Fibroblast of skin of left biceps (primary cell): ENCODE measurements at places on chromosomes 16 and 17.

DNA sequence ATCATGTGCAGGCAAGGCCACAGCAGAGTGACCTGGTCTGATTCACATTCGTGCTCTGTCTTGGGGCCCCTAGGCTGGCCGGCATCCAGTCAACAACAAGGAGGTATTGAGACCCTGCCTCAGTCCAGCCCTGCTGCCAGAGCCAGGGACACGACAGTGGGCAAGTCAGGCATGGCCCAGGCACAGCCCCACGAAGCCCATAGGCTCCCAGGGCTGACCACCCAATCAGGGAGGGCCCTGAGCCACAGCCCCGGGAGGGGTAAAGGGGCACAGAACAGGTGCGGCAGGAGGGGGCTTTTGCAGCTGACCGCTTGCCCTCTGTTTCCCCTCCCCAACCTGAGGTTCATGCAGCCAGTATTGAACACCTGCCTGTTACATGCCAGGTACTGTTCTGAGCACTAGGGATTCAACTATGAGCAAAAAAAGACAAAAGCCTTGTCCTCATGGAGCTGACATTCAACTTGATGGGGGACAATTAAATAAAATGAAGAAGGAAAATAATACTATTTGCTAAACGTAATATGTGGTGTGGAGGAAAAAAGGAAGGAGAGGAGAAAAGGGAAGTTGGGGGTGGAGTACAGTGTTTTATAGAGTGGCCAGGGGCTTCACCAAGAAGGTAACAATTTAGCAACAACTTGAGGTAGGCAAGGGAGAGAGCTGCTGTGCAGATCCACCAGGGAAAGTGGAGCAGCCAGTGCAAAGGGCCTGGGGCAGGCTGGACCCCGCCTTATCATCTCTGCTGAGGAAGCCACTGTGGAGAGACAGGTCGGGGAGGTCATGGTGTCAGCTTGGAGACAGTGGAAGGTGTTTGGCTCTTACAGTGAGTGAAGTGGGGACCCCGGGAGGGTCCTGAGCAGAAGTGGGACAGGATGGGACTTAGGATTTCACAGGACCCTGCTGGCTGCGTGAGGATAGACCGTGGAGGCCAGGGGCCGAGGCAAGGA, 6.1 kb downstream of the DRC3 start:
- DNase-seq = no peak

GRCh38 chr16:29835926-29836325, 15.7 kb downstream of the MVP start:
- no peak for DNase-seq

DNA sequence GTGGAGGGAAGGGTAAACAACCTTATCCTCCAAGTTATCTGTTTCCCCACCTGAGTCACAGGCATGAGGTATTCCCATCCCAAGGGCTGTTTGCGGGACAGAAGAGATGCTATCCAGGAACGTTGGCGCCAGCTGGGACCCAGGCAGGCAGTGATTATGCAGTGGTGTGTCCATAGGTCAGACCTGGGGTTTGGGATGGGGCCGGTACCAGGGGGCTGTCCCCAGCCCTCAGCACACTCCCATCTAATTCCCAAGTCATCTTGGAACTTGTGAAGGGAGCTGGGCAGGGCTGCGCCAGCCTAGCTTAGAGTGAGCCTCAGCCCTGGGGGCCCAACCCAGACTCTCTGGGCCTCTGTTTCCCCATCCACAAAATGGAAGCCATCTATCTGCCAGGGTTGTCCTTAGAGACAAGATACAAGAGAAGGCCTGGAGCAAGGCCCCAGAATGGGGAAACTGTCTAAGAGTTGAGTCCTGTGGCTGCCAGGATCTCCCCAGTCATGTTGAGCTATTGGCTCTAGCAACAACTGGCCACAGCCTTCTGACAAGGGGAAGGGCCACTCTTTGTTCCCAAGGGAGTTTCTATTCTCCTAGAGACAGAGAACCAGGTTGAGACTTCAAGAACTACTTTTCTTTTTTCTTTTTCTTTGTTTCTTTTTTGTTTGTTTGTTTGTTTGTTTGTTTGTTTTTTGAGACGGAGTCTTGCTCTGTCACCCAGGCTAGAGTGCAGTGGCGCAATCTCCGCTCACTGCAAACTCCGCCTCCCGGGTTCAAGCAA, 9.8 kb upstream of the JUP start:
- no peak for DNase-seq

DNA sequence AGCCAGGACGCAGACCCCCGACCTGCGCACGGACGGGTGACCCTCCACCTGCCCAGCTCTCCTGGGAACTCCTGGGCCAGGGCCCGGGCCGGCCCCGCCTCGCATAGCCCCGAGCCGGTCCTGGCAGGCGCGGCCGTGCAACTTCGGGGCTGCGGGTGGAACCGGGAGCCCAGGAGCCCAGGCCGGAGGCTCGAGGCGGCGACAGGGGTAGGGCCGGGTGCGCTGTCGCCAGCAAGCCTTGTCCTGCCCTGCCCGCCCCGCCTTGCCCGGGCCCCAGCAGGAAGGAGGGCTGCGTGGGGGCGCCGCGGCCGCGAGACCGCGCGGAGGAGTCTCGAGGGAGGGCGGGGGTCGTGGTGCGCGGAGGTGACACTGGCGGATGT, 408 bp downstream of the LMF1 start:
- no peak for DNase-seq

DNA sequence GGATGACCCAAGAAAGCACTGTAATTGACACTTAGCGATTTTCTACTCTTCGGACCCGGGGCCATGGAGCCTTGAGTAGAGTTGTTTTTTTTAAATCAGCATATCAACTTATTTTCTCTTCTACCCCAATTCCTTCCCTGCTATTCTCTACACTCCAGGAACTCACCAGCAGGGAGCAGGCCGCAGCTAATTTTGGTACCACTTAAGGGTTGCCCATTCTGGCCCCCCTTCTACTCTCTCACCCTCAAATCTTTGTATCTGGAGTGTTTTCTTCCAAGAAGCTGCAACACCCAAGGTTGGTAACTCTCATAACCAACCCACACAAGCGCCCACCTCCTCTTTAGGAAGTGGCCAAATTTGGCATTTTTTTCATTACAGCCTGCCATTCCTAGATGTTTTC, 5.5 kb upstream of the ERAL1 start:
- DNase-seq = no peak

- no peak for DNase-seq
Observed at GRCh38 chr16:50992350-50993032, 158.6 kb downstream of the SALL1 start.

- no peak for DNase-seq
Observed at GRCh38 chr17:48175692-48176470, 68.3 kb downstream of the SNX11 start.

DNA sequence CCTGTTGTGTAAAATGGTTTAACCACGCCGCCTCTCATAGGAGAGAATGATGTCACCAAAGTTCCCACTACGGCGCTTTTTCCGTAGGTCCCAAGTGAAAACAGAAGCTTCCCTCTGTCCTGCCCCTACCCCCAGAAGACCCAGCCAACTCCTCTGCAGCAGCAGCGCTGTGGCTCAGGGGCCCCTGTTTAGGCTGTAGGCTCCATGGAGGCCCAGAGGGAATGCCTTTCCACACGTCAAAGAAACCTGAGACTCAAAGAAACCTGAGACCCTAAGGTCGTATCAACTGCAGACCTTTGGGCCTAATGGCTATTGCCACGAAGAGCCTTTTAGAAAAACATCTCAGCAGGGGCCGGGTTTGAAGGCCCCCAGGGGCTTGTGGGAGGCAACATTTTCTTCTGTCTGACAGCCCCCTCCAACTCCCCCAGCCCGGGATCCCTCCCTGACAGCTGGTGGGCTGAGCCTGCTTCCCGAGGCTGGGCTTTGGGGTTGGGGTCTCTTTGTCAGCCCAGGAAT, 43.1 kb upstream of the MEAK7 start:
- DNase-seq = no peak

DNA sequence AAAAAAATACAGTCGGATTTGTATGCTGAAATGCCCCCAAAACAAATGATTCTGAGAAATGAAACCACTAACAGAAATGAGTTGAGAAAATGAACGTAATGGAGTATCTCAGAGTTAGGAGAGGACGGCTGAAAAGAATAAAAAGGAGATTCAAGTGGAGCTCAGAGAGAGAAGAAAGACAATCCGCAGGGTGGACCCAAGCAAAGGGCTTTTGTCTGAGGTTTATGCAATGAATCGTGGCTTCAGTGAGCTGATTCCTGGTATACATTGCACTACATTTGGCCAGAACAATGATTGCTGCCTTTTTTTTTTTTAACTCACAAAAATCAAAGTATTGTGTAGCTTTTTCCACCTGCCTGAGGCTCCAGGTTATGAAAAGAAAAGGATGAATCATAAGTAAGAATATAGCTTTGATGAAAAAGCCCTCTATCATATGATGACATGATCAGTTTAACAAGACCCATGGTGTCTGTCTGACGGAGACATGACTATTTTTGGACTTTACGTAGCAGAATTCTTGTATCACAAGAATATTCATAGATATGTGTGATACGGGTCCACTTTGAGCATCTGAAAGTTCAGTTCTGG, 4.4 kb upstream of the MED9 start:
- DNase-seq = no peak

- no peak for DNase-seq
Observed at GRCh38 chr16:88058817-88059216, 107.6 kb downstream of the BANP start.

GRCh38 chr16:52727441-52727840, 180.5 kb upstream of the TOX3 start:
- no peak for DNase-seq

- DNase-seq = no peak
Observed at GRCh38 chr17:28216052-28216451, 102.9 kb upstream of the TMEM97 start.

- no peak for DNase-seq
Observed at GRCh38 chr17:67959510-67959909, 36.8 kb downstream of the C17orf58 start.

- DNase-seq = peak; percentile 2
Observed at GRCh38 chr17:34703533-34703932, 124.2 kb downstream of the TMEM132E start.

DNA sequence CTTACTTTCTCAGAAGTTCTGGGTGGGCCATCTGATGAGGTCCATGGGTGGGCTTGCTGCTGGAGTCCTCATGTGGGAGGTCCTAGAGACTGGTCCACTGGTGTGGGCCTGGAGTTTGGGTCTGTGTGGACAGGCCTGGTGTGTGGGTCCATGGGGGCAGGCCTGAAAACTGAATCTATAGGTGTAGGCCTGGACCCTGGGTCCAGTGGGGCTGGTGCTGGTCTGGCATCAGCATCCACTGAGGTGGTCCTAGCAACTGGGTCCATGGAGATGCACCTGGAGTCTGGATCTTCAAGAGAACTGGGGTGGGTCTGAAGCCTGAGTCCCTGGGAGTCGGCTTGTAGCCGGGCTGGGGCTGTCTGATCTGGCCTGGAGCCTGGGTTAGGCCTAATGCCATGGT, 253.8 kb upstream of the CCL2 start:
- no peak for DNase-seq

- DNase-seq = no peak
Observed at GRCh38 chr16:47699106-47699505, 238.0 kb downstream of the PHKB start.

GRCh38 chr16:70298988-70299938, at the start of gene DDX19B:
Gene DDX19B, plus strand, starts transcription at chr16:70299186. Its CDS starts 112 bp downstream, at chr16:70299298.
- DNase-seq = no peak

DNA sequence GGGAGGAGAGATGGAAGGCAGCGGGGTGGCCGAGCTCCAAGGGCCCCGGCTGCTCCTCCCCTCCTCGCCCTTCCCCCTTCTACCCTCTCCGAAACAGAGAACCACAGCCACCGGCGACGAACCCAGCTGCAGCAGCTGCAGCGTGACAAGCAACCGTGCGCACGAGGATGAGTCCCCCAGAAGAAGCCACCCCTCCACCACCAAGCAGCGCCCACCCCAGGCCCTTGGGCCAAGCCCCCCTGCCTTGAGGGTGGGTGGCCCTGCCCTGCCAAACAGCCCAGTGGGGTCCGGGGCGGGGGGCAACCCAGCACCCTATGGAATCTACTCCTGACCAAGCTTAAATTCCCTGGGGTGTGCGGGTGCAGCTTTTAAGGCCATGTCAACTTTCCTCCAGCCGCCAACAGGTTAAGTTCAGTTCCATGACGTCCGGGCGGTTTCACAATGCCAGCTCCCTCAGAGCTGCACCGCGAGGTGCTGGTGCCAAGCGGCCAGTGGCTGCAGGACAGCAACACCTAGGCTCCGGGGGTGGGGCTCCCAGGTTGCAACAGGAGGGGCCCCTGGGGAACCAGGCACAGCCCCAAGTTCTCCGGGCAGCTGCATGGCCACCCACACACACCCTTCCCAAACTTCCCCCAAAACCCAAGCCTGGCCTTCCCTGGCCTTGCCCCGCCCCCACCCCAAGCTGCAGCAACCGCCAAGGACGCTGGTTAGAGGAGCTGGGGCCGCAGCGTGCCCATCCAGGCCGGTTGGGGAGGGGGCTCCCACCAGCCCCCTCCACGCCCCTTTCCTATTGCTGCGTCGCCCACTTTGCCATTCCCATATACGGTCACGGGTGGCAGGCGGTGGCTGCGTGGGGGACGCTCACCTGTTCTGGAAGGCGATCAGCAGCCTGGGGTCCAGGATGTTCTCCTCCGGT, 2.0 kb downstream of the CBX4 start:
- DNase-seq = no peak

DNA sequence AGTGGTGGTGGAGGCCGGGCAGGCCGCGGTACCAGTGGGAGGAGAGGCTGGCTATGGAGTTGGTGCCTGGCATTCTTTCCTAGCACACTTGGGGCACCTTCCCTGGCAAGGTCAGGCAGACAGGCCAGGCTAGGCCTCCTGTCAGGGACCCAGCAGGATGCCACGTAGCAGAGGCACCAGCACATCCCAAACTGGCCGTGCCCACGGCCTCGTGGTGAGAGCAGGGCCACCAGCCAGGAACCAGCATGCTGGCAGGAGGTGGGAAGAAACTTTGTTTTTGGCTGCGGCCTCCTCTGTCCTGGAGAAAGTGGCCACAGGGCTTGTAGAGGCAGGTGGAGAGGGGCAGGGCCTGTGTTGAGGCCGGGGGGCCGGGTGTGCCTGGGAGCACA, 57.6 kb upstream of the CBFA2T3 start:
- DNase-seq = no peak

- DNase-seq = no peak
Observed at GRCh38 chr16:704552-705380, 835 bp downstream of the FBXL16 start.

DNA sequence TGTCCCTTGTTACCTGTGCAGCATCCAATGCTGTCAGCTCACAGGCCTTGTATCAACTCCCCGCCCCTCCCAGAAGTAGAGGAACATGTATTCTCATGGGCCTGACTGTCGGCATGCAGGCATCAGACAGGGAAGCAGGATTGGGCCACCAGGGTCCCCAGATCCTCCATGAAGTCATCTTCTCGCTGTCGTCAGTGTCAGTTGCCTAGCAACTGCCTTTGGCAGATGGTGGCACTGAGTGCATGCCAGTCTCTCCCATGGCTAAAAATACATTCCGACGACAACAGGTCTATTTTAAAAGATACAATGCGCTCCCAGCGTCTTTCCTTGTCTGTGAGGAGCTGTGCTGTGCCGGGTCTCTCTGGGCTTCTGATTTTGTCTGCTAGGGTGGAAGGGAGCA, 36.8 kb upstream of the CES5A start:
- DNase-seq = no peak
